ENCODE measurements at places on chromosomes 12 and 14. TPM values are rescaled to one million over a fixed set of nuclear protein-coding genes. Genes with fewer than 3 reads are reported as not detected.

The PNP gene
- total RNA-seq = 115 TPM

The LDHB gene
- total RNA-seq = 1,381 TPM

The GPR162 gene
- total RNA-seq = 0.72 TPM

The DNAJC22 gene
- total RNA-seq = not detected

Measured in activated T-cell treated with anti-CD3 and anti-CD28 coated beads, Interleukin-2, amount 50 U/mL, for 72 hours (primary cell).